GF-D8 (cell line): ENCODE measurements at places on chromosomes 6 and 20.

DNA sequence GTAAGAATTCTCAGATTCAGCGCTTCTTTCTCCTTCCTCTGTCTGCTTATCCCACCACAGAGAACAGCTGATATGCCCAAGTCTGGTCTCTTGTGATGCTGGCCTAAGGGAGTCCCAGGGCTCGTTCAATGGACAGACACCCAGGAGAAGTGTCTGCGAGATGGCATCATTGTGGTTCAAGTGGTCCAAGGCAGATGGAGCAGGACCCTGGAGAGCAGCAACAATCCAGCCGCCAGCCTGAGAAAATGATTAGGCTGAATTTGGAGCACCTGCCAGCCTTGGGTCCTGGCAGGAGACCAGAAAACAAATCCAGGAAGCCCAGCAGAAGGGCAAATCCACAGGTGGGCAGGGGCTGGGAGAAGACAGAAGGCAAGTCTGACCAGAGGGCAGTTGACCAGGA, 145.8 kb downstream of the PTPRT start:
- DNase-seq: no peak

GRCh38 chr20:13694420-13695150, 55.9 kb upstream of the TASP1 start:
- DNase-seq: no peak

DNA sequence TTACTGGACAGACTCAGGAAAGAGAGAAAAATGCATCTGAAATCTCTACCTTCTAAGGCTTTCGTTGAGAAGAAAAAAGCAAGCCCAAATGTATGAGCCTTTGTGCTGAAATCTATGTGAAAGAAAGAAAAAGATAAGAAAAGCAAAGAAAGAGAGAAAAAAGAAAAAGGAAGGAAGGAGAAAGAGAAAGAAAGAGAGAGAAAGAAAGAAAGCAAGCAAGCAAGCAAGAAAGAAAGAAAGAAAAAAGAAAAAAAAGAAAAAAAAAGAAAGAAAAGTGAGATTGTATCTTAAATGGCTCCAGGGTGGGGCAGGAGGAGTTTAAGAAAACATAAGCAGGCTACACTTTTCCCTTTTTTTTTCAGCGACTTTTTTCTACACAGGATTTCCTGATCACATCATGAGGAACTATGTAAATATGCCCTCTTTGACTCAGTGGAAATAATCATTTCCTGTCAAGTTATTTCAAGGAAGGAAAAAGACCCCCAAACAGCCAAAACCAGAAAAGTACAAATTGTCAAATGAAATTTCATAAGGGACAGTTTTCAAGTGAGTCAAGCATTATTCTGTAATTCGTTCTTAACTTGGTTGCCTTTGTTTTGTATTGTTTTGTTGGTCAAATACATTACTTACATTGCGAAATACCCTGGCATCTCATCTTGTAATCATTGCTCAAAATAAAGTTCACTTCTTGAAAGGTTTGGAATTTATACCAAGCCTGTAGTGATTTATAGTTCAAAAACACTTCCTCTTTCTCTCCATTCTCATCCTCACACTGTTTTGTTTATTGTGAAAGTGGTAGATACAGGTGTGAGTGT, 79.5 kb upstream of the RNF217 start:
- DNase-seq: no peak

GRCh38 chr6:2733324-2733723, 17.4 kb downstream of the MYLK4 start:
- peak; percentile 95 for DNase-seq

GRCh38 chr6:157068691-157069324, 254.5 kb downstream of the TMEM242 start:
- no peak for DNase-seq

DNA sequence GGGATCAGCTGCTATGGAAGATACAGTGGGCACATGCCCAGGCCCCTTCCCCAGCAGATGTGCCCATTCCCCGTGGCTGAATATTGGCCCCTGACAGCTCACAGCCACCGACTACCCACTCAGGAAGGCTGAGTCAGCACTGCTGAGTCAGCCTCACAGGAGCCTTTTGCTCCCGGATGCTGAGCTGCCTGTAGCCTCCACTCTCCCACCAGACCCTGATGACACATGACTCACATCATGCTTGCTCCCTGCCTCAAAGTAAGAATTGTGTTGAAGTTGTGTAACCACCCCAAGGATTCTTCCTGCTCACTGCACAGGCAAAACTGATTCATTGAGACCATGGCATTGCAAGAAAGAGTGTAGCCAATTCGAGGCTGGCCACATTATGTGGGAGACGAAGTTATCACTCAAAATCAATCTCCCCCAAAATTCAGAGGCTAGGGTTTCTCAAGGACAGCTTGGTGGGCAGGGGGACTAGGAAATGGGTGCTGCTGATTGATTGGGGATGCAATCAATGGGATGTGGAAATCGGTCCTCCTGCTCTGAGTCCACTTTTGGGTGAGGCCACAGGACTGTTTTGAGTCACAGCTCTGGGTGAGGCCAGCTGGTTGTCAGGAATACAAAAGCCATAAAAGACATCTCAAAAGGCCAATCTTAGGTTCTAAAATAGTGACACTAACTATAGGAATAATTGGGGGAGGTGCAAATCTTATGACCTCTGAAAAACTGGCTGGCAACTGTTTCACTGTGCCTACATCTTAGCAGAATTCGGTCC, 556.6 kb upstream of the CDH4 start:
- DNase-seq: no peak

DNA sequence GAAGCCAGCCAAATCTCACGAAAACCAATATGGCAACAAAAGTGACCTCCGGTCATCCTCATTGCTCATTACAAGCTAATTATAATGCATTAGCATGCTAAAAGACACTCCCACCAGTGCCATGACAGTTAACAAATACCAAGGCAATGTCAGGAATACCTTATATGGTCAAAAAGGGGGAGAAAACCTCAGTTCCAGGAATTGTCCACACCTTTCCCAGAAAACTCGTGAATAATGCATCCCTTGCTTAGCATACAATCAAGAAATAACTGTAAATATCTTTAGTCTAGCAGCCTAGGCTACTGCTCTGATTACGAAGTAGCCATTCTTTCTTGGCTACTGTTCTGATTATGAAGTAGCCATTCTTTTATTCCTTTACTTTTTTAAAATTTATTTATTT, 112.5 kb upstream of the FKBP1C start:
- DNase-seq: no peak

DNA sequence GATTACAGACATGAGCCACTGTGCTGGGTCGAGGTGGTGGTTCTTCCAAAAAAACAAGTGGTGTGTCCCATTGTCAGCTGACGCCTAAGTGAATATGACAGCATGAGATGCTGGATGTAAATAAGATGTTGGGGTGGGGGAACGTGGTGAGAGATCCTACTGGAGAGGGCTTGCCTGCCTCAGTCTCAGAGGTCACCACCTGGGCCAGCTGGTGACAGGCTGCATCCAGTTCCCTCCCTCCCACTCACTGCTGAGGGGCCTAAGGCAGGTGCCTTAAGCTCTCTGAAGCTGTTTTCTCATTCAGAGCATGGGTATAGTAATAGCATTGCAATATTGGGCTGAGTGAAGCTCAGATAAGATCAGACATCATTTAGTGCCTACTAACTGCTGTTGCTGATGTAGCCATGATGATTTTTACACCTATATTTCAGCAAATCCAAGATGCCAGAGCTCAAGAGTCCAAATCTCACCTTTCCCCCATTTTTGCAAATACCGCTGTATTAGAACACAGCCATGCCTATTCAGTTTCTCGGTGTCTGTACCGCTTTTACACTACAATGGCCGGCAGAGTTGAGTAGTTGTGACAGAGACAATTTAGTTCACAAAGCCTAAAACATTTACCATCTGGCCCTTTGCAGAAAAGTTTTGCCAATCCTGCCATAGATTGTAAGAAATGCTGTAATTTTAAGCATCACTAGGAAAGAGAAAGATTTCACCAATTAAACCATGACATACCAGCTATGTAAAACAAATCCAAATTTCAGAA, 171.3 kb downstream of the ANKRD60 start:
- no peak for DNase-seq

- DNase-seq: peak; percentile 32
Observed at GRCh38 chr6:13794184-13794583, 20.2 kb downstream of the MCUR1 start.

DNA sequence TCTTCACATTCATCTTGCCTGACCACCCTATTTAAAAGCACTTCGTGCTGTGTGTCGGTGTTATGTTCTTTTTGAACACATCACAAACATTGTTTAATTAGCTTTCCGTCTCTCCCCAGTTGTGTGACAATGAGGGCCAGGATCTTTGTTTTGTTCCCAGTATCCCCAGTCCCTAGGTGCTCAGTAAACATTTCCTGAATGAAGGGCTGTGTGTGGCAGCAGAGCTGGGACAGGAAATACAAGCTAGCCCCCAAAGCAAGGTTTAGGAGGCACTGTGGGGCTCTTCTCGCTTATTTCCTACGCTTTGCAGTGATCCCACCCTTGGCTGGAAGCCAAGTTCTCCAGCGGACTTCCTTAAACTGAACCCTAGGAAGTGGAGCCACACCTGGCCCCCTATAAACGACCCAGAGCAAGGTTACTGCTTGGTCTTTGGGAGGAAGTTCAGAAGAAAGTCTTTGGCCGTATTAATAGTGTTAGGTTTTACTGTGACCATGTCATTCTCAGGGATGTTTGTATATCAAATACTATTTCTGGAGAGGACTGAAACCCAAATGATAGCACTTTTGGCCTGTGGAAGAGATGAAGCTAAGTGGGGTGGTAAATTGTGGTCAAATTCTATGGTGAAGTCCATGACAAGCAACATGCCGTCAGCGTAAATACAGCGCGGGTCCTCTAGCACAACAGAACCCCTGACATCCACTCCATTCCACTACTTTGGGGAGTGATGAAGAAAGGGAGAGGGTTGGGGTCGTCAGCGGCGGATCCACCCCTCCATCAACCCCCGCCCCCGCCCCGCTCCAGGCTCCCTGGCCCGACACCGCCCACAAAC, 570 bp upstream of the FANCE start:
- no peak for DNase-seq

GRCh38 chr20:3203315-3204123, 963 bp downstream of the DDRGK1 start:
- DNase-seq: no peak

GRCh38 chr6:24469811-24470210, 19.6 kb downstream of the GPLD1 start:
- DNase-seq: no peak

- DNase-seq: no peak
Observed at GRCh38 chr20:64000906-64001305, 20.0 kb downstream of the PRPF6 start.

DNA sequence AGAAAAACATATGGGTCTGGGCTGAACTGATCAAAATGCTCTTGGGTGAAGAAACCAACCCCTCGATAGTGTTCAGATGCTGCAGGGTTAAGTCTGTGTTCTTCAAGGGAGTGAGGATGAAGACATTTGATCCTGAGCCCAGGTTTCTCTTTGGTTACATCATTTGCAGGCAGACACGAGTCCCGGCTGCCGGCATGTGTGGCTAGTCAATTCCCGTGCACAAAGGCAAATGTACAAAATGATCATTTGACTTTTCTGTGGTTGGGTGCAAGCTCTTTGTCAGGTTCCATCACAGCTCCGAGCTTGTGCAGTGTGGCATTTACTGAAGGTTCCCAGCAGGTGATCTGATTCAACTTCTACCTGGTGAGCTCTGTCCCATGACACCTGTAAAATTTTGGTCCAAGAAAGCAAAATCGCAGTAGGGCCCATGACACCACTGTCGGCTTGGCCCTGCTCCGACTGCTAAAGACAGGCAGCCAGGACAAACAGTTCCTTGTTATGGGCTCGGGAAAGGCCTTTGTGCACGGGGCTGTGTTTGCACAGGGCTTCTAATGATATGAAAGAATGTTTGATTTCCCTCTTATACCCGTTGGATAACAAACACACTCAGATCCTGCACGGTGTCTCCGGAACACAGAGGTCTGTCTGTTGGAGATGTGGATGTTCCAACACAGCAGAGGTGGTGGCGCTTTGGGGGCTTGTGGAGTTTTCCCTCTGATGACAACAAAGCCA, 46.9 kb downstream of the GJA10 start:
- no peak for DNase-seq

- no peak for DNase-seq
Observed at GRCh38 chr20:3239026-3239866, at the start of gene SLC4A11. Gene SLC4A11, minus strand, starts transcription at chr20:3239190. Its CDS starts 53 bp downstream, at chr20:3239137.

- DNase-seq: no peak
Observed at GRCh38 chr6:6851059-6851948, 256.5 kb upstream of the RREB1 start.

DNA sequence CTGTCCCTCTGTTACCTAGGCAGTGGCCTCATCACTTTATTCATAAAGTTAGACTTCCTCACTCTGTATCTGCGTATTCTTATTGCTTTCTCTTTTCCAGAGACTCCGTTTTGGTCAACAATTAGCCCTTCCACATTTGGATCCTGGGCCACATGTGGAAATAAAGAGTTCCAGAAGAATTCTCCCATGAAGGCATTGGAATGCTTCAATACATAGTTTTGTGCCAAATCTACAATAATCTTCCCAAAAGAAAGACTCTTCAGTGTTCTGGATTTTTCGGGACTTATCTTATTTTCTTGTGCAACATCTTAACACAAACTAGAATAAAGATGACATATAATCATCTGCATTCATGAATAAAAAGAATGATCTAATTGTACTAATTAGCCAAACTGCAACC, 187.7 kb upstream of the BMP2 start:
- no peak for DNase-seq

DNA sequence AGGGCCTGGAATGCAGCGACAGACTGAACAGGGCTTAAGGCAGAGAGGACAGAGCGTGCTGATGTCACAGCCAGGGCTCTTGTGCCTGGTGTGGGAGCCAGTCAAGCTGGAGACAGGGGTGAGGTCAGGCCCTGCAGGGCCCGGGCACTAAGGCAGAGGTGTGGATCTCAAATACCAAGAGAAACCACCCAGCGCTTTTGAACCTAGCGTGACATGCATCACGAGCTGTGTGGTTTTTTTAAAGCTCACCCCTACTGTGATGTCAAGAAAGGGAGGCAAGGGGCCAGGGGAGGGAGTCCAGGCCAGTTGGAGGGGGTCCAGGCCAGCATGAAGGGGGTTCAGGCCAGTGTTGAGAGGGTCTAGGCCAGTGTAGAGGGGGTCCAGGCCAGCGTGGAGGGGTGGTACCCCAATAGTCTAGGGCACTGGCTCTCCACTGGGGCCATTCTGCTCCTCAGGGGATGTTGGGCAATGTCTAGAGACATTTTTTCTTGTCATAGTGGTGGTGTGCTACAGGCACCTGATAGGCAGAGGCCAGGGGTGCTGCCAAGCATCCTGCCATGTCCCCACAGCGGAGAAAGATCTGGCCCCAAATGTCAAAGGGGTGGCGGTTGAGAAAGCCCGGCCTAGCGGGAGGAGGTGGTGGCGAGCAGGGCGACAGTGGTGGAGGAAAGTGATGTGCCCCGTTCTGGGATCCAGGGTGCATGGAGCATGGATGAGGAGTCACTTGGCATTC, 42.6 kb downstream of the RBM38 start:
- peak; percentile 6 for DNase-seq

DNA sequence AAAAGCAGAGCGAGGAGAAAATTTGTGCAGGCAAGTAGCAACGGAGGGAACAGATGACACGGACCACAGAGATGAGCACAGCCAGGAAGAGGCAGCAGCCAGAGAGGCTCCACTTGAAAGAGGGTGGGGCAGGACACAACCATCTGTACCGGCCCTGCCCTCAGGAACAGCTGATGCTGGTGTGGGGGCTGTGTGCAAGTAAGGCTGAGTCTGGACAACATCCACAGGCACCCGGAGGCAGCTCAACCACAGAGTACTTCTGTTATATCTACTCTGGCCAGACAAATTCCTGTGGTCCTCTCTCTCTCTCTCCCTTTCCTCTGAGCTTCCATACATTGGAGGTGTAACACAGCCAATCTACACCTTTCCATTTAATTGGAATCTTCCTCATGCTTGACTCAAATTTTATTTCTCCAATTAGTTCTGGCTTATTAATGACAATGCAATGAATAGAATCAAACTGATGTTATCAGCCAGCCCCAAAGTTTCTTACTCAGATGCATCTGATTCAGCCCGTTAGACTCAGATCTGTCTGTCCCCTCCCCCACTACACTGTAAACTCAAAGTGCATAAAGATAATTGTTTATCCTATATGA, 24.9 kb downstream of the KIF13A start:
- peak; percentile 81 for DNase-seq
